NCI-H2081 treated with DMSO at 0.1 percent for 48 hours (cell line): ENCODE measurements at places on chromosomes 6 and 20.

- DNase-seq = no peak
These were observed 232.5 kb downstream of the TFAP2C start for GRCh38 chr20:56861590-56861989.

DNA sequence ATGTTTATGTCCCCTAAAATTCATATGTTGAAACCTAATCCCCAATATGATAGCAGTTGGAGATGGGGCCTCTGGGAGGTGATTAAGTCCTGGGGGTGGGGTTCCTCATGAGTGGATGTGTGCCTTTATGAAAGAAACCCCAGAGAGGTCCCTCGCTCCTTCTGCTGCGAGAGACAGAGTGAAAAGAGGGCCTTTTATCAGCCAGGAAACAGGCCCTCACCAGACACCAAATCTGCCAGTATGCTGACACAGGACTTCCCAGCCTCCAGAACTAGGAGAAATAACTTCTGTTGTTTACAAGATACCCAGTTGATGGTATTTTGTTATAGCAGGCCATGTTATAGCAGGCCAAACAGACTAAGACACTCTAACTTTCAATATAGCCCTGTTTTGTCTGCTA lies 100.9 kb upstream of the NFATC2 start:
- no peak for DNase-seq

DNA sequence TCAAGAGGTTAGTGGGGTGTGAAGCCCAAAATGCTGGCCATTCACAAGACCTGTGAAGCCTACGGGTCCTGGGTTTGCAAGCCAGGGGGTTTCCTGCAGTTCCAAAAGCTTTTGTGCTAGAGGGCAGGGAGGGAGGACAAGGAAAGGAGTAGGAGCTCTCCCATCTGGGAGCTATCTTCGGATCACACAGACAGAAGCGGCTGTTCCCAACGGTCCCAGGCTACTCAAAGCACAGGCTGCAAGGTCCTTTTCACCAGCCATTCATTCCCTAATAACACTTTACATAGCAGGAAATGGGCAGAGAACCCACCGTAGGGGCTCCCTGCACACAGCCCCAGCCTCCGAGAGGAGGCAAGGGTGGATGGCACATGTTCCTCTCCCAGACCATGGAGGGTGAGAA lies 296.9 kb downstream of the FOXC1 start:
- DNase-seq = no peak

GRCh38 chr20:63183422-63184146 lies 32.3 kb downstream of the YTHDF1 start:
- no peak for DNase-seq

DNA sequence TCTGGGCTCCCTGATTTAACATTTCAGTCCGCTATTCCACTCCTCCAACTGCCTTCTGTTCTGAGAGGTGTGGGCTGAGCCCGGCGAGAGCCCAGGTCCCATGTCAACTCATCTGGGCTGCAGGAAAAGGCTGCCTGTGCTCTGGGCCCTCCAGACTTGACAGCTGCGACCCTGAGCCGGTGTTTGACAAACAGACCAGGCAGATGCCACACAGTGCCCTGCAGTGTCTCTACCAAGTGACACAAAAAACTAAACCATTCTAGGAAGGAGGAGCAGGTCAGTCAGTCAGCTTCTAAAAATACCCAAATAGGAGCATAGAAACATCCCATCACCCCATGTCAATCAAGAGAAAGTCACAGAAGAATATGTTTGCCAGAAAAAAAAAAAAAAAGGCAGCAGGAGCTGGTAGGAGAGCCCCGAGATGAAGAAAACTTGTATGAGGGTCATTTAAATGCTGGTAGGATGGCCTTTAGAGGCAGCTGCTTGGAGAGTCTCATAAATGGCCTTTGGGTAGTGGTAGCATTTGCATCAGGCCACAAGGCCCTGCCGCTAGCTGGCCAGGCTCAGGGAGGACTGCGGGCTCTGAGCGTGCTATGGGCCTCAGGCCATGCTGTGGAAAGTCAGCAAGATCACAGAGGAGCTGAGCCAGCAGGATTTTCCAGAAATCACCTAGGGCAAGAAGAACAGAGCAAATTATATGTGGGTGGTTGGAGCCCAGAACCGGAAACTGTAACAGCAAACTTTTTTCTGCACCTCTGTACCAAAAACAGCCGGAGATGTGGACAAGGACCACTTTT lies 36.6 kb upstream of the GFOD1 start:
- DNase-seq = no peak

- DNase-seq = no peak
These were observed 342.5 kb upstream of the JARID2 start for GRCh38 chr6:14903176-14904038.

DNA sequence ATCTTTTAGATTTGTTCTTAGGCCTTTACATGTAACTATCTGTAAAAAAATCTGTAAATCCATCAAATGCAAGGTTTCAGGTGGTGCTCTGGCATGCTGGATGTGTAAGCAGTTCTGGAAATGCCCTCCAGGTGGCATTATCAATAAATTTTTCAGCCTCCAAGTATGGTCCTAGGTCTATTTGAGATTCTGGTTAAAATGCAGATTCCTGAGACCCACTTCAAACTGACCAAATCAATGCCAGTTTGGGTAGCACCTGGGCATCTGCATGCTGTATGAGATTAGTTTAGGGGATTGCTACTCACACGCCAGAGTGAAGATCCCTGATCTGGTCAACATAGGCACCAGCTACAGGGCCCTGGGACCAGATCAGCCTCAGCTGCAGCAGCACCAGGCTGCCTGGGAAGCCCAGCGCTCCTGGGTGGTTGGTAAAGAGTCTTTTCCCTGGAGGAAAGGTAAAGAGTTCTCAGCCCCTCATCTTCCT lies 507.3 kb upstream of the CITED2 start:
- no peak for DNase-seq

DNA sequence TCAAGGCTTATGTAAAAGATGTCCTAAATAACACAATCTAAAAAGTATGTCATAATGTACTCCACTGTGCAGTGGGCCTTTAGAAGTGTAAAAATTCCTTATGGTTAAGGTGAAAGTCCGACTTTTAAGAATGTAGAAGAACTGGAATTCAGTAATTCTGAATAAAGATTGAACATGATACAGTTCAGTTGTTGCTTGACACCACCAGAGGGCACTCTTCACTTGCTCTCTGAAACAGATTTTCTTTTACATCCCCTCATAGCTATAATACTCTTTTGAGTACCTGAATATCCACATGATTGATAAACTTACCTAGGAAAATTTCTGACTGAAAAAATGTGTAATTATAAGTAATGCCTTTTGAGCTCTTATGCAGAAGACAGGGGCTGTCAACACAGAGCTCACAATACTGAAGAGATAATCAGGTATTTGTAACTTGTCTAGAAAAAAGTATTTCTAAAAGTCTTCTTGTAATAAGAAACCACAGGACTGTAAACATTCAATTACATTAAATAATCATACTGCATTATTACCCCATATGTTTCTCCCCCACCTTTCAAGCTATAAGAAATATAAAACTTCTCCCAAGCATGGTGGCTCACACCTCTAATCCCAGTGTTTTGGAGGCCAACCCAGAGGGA lies 92.1 kb downstream of the POPDC3 start:
- DNase-seq = peak; percentile 15

- DNase-seq = no peak
These were observed 291.6 kb downstream of the MAFB start for GRCh38 chr20:40397467-40397866.

- DNase-seq = no peak
These were observed at the start of gene NKX2-2 for GRCh38 chr20:21513881-21514540. Gene NKX2-2 (minus strand): TSS chr20:21514064. CDS start chr20:21513669, 395 bp downstream.

DNA sequence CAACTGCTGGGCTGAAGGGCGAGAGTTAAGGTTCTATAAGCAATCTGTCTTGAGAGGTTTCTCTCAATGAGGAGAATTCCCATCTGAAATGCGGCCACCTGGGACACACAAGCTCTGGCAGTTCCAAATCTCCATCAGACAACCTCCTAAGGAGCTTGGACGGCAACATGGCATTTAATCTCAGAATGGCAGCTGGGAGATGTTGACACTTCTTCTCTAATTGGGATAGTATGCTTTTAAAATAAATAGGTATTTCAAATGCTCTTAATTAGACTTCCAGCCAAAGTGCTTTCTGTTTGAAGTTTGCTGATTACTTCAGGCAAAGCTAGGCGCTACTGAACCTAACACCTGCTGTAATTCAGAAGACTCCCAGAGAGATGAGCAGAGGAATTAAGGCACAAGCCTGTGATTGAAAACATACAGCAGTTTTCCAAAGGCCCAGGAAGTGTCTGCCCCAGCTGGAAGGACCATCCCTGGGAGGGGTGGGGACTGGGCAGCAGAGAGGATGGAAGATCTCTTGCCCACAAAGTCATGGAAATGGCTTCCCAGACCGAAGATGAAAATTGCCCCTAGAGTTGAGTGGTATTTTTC lies 59.1 kb upstream of the KCNK16 start:
- DNase-seq = no peak

- DNase-seq = no peak
These were observed 1.8 kb downstream of the FAM83D start for GRCh38 chr20:38927902-38928578.

GRCh38 chr20:6074145-6074561 lies 20.3 kb upstream of the LRRN4 start:
- no peak for DNase-seq

DNA sequence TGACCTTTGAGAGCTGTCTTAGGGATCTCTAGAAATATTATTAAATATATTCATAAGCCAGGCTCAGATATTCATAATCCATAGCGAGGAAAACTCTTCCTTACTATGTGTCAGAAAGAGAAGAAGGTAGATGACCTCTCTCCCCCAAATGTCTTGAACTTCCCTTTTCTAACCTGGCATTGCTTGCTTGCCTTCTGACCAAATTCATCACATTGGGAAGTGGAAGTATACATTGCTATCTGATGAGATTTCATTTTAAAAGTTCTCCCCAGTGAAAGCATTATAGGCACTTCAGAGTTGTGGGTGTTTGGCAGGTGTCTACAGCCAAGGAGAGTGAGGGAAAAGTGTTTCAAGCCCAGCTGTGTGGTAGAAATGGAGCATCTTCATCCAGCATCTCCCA lies 197.3 kb downstream of the ZFAND3 start:
- no peak for DNase-seq

DNA sequence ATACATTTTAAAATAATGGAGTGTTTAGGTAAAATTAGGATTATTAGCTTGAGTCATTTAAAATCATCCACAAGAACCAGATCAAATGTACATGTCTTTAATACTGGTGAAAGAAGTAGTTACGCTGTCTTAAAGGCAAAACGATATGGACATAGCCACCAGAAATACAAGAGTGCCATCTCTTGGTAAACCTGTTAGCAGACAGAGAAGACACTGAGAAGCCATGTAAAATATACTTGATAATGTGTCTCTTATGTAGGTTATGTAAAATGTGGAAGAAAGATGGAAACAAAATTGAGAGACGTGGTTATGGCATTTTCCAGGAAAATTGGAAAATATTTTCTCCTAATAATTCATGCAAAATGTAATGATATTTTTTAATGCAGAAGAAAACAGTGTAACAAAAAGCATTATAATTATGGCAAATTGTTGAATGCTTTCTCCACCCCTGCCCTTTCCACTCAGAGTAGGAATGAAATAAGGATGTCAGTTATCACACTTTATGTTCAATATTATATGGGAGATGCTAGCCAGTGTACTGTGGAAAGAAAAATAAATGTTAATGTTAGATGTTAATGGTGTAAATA lies 12.2 kb upstream of the SLC17A2 start:
- DNase-seq = peak; percentile 9

GRCh38 chr20:2153326-2153725 lies 51.7 kb downstream of the STK35 start:
- DNase-seq = no peak

GRCh38 chr20:5192570-5193431 lies 66.0 kb downstream of the CDS2 start:
- no peak for DNase-seq

DNA sequence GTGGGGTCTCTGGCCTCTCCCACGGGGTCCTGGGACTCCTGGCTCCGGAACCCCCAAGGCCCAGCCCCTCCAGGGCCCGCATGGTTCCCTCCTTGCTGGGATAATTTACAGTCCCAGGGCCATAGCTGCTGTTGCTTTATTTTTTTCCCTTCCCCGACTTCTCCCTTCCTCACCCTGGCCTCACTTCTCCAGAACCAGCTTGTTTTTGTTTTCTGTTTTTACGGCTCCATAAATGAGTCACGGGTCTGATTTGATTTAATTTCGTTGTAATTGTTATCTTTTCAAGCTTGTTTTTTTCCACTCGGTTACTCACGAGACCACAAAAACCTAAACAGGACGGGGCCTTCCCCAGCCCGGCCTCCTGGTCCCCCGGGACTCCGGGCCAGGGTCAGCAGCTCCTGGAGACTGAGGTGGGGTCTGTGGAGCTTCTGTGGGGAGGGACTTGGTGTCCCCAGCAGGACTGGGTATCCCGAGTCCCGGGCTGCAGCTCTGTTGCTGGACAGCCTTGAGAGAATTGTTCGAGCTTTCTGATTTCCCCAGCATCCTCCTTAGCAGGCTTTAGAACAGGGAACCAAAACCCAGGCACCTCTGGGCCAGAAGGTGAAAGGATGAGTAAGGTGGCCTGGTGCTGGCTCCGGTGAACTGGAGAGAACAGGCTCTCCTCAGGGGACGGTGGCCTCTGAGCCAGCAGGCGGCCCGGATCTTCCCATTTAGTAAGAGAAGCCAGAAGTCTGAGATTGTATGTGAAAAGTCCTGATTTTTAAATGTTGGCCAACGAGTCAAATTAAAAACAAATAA lies 94.9 kb downstream of the CEBPB start:
- DNase-seq = no peak
